ENCODE measurements at places on chromosomes 6 and 20.

DNA sequence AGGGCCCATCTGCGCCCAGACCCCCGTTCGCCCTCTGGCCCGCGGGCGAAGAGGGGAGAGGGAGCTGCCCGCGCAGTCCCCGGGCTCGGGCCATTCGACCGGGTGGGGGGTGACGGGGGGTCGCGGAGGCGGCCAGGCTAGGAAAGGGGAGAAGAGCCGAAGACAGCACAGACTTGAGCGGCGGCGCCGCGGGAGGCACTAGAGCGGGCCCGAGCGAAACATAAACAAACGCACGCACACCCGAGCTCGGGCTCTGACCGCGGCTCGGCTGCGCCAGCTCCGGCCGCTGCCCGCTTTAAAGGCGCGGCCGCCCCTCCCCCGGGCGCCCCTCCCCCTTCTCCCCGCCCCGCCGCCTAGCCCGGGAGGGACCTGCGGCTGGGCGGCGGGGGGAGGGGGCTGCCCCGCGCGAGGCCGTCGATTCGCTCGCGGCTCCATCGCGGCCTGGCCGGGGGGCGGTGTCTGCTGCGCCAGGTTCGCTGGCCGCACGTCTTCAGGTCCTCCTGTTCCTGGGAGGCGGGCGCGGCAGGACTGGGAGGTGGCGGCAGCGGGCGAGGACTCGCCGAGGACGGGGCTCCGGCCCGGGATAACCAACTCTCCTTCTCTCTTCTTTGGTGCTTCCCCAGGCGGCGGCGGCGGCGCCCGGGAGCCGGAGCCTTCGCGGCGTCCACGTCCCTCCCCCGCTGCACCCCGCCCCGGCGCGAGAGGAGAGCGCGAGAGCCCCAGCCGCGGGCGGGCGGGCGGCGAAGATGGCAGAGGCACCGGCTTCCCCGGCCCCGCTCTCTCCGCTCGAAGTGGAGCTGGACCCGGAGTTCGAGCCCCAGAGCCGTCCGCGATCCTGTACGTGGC lies at the start of gene FOXO3:
Gene FOXO3 (plus strand): TSS at position 455 of the 846 bp plus-strand sequence. CDS start 292 bp downstream, at position 747.
- peak; percentile 76 for DNase-seq

- no peak for DNase-seq
Measured at GRCh38 chr6:139994998-139995397, 620.5 kb upstream of the CITED2 start.

GRCh38 chr6:17962436-17963031 lies 24.9 kb downstream of the KIF13A start:
- peak; percentile 82 for DNase-seq

GRCh38 chr6:83490217-83490807 lies 22.0 kb upstream of the PRSS35 start:
- no peak for DNase-seq

DNA sequence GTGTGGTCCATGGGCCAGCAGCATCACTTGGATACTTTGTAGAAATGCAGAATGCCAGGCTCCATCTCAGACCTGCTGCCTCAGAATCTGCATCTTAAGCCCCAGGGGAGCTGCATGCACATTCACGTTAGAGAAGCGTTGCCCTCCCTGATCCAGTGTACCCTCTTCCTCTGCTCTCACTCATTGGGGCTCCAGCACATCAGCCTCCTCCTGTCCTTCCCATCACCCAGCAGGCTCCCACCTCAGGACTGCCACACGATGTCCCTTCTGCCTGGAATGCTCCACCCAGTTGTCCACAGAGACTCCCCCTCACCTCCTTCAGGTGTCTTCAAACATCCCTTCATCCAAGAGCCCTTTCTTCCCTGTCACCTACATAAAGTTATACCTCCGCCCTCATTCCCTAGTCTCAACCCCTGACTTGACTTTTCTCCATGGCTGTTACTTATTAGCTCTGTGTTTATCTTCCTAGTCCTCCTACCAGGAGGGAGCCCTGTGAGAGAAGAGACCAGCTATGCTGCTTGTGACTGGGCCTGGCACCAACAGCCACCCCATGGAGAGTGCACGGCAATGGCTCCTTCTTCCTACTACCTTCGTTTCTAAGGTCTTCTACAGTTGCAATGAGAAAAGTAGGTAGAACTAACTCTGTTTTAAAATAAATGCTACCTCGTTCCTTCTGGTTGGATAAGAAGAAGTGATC lies 3.3 kb upstream of the ACSS1 start:
- no peak for DNase-seq
